ENCODE measurements at places on chromosomes 1 and 21. TPM values are rescaled to one million over a fixed set of nuclear protein-coding genes. Genes with fewer than 3 reads are reported as not detected.

Gene TGFB2
- polyA plus RNA-seq = 3.8 TPM

Gene LCE1B
- polyA plus RNA-seq = not detected

Gene CACNA1S
- 0.05 TPM for polyA plus RNA-seq

Gene LIN28A
- polyA plus RNA-seq = not detected

Gene NRIP1
- 14.8 TPM for polyA plus RNA-seq

All from ovary (tissue), 10 donors.